ENCODE measurements at places on chromosomes 6 and 20.

DNA sequence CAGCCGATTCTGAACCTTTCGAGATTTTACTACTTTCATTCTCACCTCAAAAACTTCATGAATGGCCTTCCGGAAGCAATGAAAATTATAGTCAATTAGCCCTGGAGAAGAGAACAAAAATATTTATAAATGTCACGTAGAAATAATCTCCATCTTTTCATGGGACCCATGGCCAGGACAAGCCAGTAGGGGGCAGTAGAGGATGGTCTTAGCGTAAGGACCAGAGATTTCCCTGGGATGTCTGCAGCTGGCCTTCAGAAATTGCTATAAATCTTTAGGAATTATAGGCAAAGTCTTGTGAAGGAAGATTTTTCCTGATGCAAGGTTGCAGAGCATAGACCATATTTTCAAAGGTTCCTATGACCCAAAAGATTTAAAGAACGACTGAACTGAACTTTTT lies 15.6 kb upstream of the UBE2J1 start:
- peak; percentile 39 for DNase-seq

DNA sequence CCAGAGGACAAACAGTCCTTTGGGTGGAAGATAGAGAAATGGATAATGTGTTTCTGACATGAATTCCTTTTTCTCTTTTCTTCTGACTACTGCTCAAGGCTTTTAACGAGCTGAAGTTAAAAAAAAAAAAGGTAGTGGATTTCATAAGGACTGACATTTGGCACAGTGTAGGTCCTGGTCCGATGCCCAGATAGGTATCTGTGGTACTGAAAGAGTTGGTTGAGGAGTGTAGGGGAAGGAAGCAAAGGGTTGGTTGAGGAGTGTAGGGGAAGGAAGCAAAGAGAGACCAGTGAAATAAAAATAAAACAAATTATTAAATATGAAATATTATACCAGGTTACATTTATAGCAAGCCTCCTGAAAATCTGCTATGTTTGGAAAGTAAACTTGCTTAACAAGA lies 11.8 kb downstream of the UTRN start:
- no peak for DNase-seq

GRCh38 chr20:2603816-2604505 lies 48.5 kb upstream of the NOP56 start:
- DNase-seq = no peak

DNA sequence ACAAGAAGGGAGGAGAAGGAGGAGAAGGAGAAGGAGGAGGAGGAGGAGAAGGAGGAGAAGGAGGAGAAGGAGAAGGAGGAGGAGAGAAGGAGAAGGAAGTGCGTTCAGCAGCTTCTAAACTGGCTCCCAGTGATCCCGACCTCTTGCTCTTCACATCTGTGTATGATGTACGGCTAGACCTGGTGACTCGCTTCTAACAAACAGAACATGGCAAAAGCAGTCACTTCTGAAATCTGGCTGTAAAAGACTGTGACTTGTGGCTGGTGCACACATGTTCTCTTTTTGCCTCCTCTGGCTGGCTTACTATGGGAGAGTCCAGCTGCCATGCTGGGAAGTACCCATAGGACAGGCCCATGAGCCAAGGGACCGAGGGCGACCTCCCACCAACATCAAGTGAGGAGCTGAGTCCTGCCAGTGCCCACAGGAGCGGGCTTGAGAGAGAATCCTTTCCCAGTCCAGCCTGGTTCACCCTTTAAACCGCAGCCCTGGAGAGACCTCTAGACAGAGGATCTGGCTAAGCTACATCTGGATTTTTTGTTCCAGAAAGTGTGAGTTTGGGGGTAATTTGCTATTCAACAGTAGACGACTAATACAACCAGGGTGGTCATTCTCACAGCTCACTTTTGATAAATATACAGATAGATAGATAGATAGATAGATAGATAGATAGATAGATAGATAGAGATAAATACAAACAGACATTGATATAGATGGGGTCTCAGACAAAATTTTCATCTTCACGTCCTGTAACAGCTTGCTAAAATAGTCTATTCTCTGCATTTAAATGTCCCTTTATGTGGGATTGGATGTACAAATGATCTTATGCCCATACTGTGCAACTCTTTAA lies 42.3 kb downstream of the RPP40 start:
- no peak for DNase-seq

DNA sequence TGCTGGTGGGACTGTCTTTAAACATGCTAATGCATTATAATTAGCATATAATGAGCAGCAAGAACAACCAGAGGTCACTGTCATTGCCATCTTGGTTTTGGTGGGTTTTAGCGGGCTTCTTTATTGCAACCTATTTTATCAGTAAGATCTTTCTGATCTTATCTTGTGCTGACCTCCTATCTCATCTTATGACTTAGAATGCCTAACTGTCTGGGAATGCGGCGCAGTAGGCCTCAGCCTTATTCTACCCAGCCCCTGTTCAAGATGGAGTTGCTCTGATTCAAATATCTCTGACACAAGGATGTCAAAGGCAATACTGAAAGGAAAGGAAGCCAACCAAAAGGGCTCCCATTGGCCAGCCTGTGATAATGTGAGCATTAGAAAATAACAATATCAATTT lies 29.8 kb upstream of the SEC63 start:
- no peak for DNase-seq

GRCh38 chr6:43226192-43226851 lies 3.0 kb downstream of the DNPH1 start:
- no peak for DNase-seq

DNA sequence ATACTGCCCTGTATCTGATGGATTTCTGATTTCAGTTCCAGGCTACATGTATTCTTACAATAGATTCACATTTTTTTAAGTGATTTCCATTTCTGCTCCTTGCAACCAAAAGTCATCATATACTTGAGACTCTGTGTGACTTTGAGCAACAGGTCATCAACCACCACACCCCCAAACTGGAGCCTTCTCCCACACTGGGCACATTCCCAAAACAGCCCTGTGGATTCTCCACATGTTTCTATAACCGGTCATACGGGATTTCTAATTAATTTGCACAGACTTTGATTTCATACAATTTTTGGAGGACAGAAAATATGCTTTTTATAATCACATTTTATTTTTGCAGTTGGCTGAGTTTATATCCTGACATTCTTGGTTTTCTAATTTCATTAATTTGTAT lies 317.2 kb upstream of the ID4 start:
- no peak for DNase-seq

- no peak for DNase-seq
Observed at GRCh38 chr6:73964241-73964854, 268.3 kb downstream of the CD109 start.

- DNase-seq = no peak
Observed at GRCh38 chr20:58646257-58646656, 4.8 kb upstream of the STX16 start.

DNA sequence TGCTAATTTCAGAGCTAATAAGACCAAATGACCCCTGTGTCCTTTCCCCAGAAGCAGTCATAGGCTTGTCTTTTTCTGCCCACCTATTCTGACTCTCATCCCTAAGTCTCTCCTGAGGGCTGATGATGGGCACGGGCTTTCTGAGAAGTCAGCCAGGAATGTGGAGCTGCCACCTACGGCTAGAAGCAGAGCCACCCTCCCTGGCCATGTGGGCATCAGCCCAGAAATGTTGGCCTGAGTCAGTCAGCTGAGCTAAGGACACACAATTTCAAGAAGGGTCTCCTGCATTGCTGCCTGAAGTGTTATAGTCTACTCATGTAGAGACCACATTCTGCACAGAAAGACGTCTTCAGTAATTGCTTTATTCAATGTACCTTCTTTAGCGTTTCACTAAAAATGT lies 17.1 kb downstream of the MYLIP start:
- DNase-seq = no peak

- DNase-seq = no peak
Observed at GRCh38 chr20:49804364-49804763, 8.3 kb upstream of the SLC9A8 start.

Data from stimulated activated CD8-positive, alpha-beta memory T cell treated with anti-CD3 and anti-CD28 coated beads, Interleukin-7, amount 100 ng/mL, for 1 hour (primary cell).